ENCODE measurements at places on chromosomes 7 and 10.
A peak's percentile ranks its signal among the peaks of the same experiment; 100 is the strongest.

GRCh38 chr7:42085531-42085930 lies 151.5 kb downstream of the GLI3 start:
- no peak for DNase-seq

- DNase-seq: no peak
These were observed 4.0 kb upstream of the MMP21 start for GRCh38 chr10:125779403-125780327.

- no peak for DNase-seq
These were observed 14.5 kb downstream of the DNAJB9 start for GRCh38 chr7:108584211-108584610.

DNA sequence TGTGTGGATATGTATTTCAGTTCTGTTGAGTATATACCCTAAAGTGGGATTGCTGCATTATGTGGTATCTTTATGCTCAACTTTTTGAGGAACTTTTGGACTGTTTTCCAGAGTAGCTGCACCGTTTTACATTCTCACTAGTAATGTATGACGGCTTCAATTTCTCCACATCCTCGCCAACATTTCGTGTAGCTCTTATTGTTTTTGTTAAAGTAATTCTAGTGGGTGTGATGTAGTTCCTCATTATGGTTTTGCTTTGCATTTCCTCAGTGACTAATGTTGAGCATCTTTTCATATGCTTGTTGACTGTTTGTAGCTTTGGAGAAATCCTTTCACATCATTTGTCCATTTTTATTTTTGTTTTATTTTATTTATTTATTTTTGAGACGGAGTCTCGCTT lies 4.5 kb downstream of the STMP1 start:
- DNase-seq: no peak

- no peak for DNase-seq
These were observed 147.7 kb upstream of the SLC26A5 start for GRCh38 chr7:103593691-103594090.

DNA sequence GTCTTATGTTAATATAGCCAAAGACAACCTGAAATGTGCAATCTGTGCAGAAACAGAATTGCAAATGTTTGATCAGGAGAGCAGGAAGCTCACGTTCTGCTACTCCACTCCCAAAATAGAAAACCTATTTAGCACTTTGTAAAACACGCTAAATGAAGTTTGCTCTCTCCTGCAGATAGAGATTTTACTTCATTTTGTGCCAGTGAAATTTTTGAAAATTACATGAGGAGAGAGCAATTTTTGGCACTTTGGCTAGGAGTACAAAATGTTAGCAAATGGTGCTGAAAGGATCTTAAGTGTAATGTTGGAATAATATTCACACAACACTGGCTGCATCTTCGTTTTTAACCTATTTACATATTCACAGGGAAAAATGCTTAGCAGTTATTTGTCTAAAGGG lies 61.9 kb downstream of the SEM1 start:
- no peak for DNase-seq

- DNase-seq: no peak
These were observed 43.7 kb downstream of the FGFBP3 start for GRCh38 chr10:91865562-91866081.

GRCh38 chr7:44498230-44498954 lies 7.9 kb upstream of the NUDCD3 start:
- no peak for DNase-seq

- DNase-seq: no peak
These were observed 672 bp downstream of the LFNG start for GRCh38 chr7:2520131-2520760.

- no peak for DNase-seq
These were observed 40.9 kb upstream of the MET start for GRCh38 chr7:116630932-116631671.

GRCh38 chr7:117982071-117983055 lies 109.1 kb upstream of the CTTNBP2 start:
- DNase-seq: no peak

DNA sequence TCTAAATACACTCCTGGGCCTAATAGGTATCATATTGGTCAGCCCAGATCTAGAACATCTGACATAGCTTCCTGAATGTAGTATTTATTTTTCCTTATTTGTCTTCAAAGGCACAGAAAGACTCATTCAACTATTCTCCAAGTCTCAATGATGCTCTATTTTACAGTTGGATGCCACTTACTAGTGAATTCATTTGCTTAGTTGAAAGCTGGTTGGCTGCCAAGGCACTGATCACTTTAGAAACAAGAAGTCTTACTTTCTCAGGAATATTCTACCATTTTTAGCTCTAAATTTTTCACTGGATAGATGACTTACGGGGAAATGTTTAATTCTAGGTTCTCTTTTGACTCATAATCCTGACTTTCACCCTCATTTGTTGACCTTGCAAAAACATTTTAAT lies 863.4 kb downstream of the SORCS1 start:
- no peak for DNase-seq

DNA sequence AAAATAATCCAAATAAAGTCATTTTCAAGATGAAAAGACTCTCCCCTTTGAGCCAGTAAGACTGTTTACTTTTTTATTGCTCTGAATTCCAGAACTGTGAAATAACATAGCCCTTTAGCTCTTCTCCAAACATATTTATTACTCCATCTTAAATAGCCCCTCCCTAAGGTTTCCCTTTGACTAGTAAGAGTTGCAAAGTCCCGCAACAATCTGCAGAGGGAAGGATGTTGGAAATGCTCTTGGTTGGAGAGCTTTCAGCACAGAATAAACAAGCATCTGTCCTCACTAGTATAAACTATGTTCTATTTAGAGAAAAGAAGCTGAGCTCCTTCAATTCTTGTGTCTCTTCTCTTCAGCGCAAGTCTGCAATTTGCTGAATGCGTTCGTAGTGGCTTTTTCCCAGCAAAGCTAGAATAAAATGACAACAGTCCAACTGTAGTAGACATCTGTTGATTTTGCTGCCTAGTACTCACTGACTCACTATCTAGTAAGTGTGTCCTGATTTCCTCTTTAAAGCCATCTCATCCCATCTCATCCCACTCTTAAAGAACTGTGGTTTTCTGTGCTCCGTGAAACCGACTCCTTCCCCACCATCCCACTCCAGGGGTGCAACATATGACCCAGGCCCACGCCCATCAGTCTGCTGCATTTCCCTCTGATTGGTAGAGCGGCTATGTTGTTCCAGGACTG lies 104.0 kb downstream of the FAM107B start:
- no peak for DNase-seq

- DNase-seq: no peak
These were observed 14.6 kb upstream of the USP6NL start for GRCh38 chr10:11626071-11626470.

DNA sequence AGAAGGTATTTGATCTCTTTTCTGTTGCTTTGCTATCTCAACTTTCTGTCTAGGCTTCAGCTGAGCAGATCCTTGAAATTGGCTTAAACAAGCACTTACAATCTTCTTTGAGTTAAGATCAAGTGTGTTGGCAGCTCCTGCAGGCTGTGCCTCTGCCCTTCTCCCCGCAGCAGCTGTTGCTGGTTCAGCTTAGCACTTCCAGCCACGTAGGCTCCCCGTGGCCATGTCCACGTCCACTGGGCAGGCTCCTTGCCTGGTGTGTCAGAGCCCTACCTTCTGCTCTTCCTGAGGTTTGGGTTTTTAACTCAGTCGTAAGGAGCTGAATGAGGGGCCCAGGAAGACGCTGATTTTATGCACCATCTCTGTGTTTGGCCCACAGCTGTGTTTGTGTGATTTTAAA lies 47.2 kb downstream of the CAMK1D start:
- DNase-seq: no peak

DNA sequence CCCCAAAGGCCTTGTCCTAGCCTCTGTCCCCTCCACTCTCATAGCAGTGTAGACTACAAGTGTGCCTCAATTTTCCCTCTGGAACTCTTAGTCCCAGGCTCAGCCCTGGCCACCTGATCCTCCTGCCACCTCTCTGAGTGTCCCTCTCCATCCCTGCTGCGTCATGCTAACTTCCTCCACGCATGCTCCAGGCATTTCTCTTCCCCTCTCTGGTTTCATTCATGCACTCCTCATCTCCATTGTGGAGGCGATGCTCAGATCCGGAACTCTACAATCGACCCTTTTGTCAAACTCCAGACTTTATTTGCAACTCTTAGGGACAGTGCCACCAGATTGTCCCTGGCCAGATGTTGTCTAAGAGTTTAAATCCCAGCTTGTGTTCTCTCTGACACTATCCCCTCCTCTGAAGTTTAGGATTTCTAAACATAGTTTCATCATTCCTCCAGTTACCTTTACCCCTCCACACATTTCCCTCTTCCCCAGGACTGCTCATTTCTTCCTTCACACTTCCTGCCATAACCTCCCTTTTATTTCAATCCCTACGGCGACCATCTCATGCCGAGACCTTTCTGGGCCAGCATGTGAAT lies 492.6 kb downstream of the PLXNA4 start:
- no peak for DNase-seq

DNA sequence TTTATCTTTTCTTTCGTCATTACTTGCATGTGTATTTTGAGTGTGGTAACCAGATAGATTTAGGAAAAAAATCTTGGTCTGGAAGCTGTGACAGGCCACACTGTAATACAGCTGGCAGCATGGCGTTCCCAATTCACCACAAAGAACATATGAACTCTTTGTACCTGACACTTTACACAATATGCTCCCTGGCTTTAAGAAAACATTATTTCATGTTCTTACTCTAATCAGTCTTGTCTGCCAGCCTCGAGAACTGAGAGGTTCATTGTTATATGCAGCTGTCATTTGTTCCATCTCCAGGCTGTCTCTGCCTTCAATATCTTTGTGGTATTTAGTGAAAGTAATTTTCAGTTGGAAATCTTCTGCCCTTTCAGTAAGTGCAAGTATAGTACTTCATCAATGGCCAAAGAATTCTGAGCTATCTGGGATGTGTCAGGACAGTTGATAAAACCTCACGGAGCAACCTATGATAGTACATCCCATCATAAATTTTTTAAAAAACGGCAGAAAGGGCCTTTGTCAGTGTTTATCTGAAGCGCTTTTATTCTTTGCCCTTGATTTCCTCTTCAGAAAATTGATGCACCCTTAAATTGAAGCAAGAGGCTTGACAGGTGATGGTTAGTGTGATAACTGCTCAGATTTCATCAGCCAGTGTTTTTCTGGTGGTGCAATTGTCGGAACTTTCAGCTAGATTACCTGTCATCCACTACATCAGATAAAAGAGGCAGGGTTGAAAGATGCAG lies 146.3 kb upstream of the SP8 start:
- DNase-seq: no peak

- DNase-seq: no peak
These were observed 488.0 kb upstream of the STEAP1 start for GRCh38 chr7:89666136-89666835.

DNA sequence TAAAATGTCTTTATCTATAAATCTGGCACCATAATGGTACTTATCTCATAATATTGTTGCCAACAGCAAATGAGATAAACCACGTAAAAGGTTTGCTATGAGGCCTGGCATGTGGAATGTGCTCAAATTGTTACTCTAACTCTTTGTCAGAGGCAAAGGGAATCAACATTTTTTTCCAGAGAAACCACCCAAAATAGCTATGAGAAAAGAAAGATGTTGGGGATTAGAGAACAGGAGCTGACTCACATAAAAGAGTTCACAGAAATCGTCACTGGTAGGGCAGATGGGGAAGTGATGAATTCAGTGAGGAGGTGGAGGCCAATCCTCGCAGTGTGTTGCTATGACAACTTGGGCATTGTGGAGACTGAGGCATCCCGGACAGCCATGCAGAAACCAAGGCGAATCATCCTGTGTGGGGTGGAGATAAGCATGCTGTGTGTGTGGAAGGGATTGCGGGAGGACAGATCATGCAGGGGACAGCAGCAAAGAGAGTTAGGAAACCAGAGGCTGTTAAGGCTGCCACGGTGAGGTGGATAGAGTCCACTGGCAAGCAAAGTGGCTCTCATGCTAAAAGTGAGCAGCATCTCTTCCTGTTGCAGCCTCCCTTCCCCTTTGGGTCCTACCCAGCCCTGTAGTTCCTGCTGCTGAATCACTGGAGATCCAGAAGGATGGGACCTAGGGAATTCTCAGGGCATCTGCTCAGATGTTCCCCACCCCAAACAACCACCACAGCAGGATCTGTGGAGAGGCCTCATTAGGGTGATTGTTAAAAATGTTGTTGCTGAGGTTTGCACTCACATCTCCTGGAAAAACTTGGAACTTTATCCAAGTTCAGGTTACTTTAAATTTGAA lies 103.9 kb downstream of the CUBN start:
- DNase-seq: peak; percentile 40

DNA sequence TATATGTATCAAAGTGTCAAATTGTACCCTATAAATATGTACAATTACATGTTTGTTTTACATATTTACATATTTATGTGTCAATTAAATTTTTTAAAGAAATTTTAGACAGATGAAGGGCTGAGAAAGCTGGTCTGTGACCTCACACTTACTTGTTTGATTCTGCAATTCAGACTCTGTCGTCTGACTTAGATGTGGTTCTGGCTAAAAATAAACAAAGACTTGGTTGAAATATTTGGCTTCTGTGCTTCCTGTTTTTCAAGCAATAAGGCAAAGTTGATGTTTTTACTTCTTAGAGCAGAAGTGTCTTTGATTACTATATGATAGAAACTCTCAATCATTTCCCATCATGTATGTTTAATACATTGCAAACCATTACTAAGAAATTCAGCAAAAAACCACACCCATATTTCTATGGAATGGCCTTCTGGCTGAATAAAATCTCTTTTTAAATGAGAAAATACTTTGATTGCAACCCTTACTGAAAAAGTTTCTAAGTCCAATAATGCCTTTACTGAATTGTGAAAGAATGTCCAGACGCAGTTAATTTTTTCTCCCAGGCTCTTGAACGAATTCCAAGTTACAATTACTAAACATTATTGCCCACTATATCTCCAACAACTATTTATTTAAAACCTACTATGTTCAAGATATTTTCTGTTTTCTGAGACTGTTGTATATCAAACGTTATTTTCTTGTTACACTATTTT lies 59.5 kb upstream of the PRKG1 start:
- DNase-seq: no peak

GRCh38 chr10:133456041-133456951 lies 2.6 kb downstream of the SCART1 start:
- DNase-seq: no peak

DNA sequence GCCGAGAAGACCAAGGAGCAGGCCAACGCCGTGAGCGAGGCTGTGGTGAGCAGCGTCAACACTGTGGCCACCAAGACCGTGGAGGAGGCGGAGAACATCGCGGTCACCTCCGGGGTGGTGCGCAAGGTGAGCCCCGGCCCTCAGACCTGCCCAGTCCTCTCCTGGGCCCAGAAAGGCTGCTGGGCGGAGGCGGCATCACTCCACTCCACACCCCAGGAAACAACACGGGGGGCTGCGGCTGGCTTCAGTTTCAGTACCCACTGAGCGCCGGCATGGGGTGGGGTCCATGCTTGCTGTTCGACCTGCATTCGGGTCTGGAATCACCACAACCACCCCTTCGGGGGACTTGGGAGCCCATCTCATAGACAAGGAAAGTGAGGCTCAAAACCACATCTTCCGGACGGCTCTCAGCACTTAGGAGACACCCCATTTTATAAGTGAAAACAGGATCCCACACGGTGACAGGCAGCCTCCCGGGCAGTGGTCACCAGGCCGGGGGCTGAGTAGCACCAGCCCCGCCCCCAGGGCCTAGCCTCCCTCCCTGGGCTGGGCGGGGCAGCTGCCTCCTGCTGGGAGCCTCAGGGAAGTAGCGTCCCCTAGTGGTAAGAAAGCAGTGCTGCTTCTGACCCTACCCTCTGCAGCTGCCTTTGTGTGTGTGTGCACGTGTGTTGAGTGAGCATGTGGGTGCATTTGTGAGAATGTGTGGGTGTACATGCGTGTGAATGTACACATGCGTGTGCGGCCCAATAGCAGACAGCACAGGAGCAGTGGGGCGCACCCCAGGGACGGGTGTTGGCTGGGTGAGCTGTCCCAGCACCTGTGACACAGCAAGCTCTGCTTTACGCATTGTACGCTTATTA lies 1.8 kb downstream of the SNCG start:
- DNase-seq: no peak

- no peak for DNase-seq
These were observed 49.3 kb downstream of the HIP1 start for GRCh38 chr7:75689246-75690099.
